ENCODE measurements at places on chromosomes 13 and 19.

DNA sequence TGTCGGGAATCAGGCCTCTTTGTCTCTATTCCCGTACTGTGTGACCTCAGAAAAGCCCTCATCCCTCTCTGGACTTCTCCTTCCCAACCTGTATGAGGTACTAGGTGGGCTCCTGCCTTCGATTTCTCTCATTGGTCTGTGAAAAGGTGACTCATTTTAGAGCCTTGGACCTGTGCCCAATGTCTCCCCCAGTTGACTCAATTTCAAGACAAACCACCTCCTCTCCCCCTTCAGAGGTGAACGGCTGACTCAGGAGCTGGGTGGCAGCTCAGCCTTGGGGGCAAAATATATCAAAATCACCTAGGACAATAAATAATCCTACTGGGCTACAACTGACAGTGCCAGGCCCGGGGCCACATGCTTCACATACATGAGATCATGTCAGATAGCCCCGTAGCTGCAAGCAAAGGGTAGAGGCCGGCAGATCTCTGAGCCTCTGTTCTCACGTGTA lies 630 bp downstream of the COQ8B start:
- H3K27ac ChIP-seq, result peak overlapping the region; percentile 92
- no peaks in the 10 kb centered on the region for H3K36me3 ChIP-seq
- peaks cover 59% of the 10 kb centered on the region for H3K4me1 ChIP-seq
- H3K4me3 ChIP-seq, result peak overlapping the region; percentile 63
- DNase-seq, result peak; percentile 72

- H3K4me3 ChIP-seq, result peak overlapping the region; percentile 92
- peak overlapping the region; percentile 94 for H3K27ac ChIP-seq
- H3K4me1 ChIP-seq, result peaks cover 31% of the 10 kb centered on the region
- peaks cover 28% of the 10 kb centered on the region for H3K36me3 ChIP-seq
These were observed 687 bp downstream of the ILF3 start for GRCh38 chr19:10654610-10655456.

DNA sequence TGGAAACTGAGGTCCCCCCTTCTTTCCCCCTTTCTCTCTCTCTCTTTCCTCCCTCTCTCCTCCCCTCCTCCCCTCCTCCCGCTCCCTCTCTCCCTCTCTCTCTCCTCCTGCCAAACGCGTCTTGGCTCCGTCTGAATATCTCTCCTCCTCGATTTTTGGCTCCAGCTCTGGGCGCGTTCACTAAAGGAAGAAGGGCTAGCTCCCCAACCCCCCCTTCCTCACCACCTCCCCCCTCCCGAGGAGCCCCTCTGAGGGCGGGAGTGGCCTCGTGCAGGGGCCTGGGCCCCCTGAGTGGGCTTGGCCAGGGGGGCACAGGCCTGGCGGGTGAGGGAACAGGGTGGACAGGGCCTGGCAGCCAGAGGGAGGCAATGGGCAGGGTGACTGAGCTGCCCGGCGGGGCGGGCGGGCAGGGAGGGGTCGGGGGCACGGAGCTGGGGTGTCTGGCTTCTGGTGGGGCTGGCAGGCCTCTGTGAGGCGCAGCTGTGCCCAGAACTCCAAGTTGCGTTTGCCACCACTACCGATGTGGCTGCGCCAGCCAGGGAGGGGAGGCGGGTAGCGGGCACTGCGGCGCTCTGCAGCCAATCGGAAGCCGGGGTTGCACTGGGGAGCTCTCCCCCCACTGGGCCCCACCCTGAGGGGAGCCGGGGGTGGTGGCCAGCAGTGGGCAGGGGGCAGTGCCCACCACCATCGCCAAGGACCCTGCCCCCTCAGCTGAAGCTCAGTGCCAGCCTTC lies 7.1 kb downstream of the NFIX start:
- no peaks in the 10 kb centered on the region for H3K27me3 ChIP-seq
- H3K4me1 ChIP-seq, result no peaks in the 10 kb centered on the region
- H3K4me3 ChIP-seq, result no peak overlapping the region
- H3K36me3 ChIP-seq, result no peaks in the 10 kb centered on the region

DNA sequence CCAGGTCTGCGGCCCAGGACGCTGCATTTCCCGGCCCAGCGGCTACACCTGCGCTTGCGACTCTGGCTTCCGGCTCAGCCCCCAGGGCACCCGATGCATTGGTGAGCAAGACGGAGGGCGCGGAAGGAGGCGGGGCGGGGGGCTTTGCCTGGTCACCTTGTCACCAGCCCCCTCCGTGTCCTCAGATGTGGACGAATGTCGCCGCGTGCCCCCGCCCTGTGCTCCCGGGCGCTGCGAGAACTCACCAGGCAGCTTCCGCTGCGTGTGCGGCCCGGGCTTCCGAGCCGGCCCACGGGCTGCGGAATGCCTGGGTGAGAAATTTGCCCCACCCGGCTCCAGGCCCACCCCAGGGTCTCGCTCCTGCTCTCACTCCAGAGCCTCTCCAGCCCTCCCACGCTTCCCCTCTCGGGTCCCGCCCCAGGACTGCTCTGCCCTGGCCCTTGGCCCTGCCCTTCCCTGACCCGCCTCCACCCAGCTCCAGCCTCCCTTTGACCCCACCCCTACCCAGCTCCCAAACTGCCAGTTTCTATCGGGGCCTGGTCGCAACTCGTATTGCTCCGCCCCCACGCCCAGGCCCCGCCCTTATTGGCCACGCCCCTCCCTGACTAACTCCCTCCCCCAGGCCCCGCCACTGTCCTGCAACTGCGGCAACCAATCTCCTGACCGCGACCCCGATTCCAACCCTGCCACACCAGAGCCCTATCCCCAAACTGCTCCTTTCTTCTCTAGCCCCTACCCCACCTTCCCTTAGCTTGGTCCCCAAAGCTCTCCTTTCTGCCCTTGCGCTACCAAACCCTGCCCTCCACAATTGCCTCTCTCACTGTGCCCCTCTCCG lies 8.6 kb downstream of the LTBP4 start:
- DNase-seq, result peak; percentile 88
- H3K4me1 ChIP-seq, result peaks cover 97% of the 10 kb centered on the region
- H3K27me3 ChIP-seq, result no peaks in the 10 kb centered on the region
- H3K4me3 ChIP-seq, result peak overlapping the region; percentile 61

GRCh38 chr13:59269476-59269875 lies 894.3 kb downstream of the DIAPH3 start:
- no peak overlapping the region for H3K27ac ChIP-seq
- no peak overlapping the region for H3K4me3 ChIP-seq
- H3K4me1 ChIP-seq, result no peaks in the 10 kb centered on the region
- no peaks in the 10 kb centered on the region for H3K27me3 ChIP-seq
- DNase-seq, result no peak

DNA sequence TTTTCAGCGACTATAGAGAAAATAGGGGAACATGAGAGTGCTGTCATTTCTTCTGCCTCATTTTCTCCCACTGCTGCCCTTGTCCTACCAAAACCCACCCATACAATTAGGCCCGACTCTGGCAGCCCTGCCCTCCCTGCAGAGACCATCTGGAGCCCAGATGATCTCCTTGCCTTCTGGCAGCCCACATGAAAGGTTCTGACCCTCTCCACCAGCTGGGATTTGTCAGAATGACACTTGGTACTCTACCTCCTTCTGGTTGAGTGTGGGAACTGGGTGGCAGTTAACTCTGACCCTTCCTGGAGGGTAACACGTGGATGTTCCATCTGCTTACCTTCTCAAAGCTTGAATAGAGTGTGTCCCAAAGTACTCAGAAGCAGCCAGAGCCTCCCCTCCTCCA lies 21.0 kb upstream of the SIAH3 start:
- no peak overlapping the region for H3K27ac ChIP-seq
- H3K36me3 ChIP-seq, result no peaks in the 10 kb centered on the region
- no peaks in the 10 kb centered on the region for H3K27me3 ChIP-seq
- no peak overlapping the region for H3K4me3 ChIP-seq
- H3K4me1 ChIP-seq, result peaks cover 43% of the 10 kb centered on the region

DNA sequence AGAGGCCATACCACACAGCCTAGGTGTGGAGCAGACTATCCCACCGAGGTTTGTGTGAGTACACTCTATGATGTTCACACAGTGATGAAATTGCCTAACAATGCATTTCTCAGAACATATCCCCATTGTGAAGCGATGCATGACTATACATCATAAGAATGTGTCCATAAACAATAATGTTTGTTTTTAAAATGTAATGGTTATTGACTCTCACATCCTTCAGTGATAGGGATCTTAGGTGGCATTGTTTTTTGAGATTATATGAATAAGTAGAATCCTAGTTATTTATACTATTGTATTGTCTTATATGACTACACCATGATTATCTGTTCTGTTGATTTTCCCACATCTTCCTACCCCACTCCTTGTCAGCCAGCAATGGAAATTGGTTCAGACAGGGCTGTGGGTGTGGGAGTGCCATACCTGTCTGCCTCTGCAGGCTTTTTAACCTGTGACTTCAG lies 13.6 kb downstream of the CCNA1 start:
- no peaks in the 10 kb centered on the region for H3K27me3 ChIP-seq
- DNase-seq, result no peak
- H3K4me1 ChIP-seq, result no peaks in the 10 kb centered on the region
- H3K27ac ChIP-seq, result no peak overlapping the region
- no peaks in the 10 kb centered on the region for H3K36me3 ChIP-seq

DNA sequence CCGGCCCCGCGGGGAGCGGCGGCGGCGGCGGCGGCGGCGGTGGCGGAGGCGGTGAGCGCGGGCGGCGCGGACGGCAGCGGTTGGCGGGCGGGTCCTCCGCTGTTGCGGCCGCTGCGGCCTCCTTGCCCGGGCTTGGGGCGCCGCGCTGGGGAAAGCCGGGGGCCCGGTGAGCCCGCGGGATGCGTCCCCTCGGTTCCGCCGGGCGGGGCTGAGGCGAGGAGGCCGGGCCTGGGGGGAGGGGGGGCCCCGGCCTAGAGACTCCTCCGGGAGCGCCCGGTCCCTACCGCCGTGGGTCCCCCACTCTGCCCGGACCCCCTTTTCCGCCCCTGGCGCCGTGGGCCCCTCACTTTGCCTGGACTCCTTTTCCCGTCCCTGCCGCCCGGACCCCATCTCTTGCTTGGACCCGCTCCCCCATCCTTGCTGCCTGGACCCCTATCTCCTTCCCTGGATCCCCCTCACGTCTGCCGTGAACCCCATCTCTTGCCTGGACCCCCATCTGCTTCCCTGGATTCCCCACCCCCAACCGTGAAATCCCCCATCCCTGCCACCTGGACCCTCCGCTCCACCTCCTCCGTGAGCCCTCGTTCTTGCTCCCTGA lies 28.6 kb upstream of the NDUFS7 start:
- peak overlapping the region; percentile 99 for H3K27ac ChIP-seq
- no peaks in the 10 kb centered on the region for H3K27me3 ChIP-seq
- H3K4me3 ChIP-seq, result peak overlapping the region; percentile 84
- H3K4me1 ChIP-seq, result peaks cover 18% of the 10 kb centered on the region
- H3K36me3 ChIP-seq, result peaks cover 22% of the 10 kb centered on the region

- H3K4me3 ChIP-seq, result no peak overlapping the region
- no peaks in the 10 kb centered on the region for H3K36me3 ChIP-seq
- H3K27me3 ChIP-seq, result peaks cover 34% of the 10 kb centered on the region
- no peaks in the 10 kb centered on the region for H3K4me1 ChIP-seq
These were observed 30.3 kb upstream of the CEACAM4 start for GRCh38 chr19:41657157-41657556.

DNA sequence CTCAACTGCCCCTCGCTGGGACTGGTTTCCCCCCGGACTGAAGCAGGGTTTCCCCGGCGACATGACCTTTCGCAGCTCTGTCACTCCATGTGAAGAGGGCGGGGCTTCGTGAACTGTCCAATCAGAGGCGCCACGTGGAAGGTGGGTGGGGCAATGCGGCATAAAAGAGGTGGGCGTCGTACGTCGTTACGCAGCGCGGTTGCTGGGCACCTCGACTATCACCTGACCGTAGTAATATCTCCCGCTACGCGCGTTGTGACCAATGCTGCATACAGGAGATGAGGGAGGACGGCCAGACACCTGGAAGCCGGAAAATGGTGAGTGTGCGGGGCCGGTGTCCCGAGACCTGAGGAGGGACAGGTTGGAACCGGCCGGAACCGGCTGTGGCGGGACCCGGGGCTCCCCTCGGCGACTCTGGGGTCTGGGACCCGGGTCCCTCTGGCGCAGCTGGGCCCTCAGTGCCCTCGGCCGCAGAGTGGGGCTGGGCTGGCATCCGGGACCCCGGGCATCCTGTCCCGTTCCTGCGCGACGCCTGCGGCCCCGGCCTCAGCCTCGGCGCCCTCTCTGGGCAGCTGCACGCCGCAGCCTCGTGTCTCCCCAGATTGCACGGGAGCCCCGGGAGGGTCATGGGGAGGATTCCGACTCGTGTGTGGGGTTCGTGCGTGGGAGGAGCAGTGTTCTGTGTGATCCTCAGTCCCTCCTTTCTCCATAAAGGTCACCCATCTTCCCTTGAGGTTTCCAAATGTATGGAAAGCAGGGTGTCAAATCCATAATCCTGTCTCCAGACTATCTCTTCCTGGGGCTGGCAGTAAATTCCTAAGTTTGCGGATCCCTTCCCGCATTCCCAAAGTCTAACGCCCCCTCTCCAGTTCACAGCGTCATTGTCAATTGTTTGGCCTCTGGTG lies 32.2 kb downstream of the ZNF136 start:
- DNase-seq, result no peak
- H3K4me1 ChIP-seq, result no peaks in the 10 kb centered on the region
- no peaks in the 10 kb centered on the region for H3K27me3 ChIP-seq
- no peak overlapping the region for H3K4me3 ChIP-seq
- H3K27ac ChIP-seq, result no peak overlapping the region

- no peak for DNase-seq
- no peaks in the 10 kb centered on the region for H3K36me3 ChIP-seq
- H3K4me1 ChIP-seq, result no peaks in the 10 kb centered on the region
- H3K27ac ChIP-seq, result no peak overlapping the region
- H3K27me3 ChIP-seq, result no peaks in the 10 kb centered on the region
- H3K4me3 ChIP-seq, result no peak overlapping the region
These were observed 54.8 kb downstream of the DLEU7 start for GRCh38 chr13:50788551-50789210.

GRCh38 chr13:72120632-72121031 lies 253.6 kb upstream of the DACH1 start:
- H3K4me1 ChIP-seq, result no peaks in the 10 kb centered on the region
- no peak overlapping the region for H3K27ac ChIP-seq
- no peaks in the 10 kb centered on the region for H3K36me3 ChIP-seq
- no peak overlapping the region for H3K4me3 ChIP-seq

- no peak for DNase-seq
- H3K4me1 ChIP-seq, result no peaks in the 10 kb centered on the region
- H3K27ac ChIP-seq, result no peak overlapping the region
- no peaks in the 10 kb centered on the region for H3K27me3 ChIP-seq
These were observed 862.8 kb downstream of the PCDH9 start for GRCh38 chr13:66367356-66367755.

- peaks cover 3% of the 10 kb centered on the region for H3K4me1 ChIP-seq
- H3K27ac ChIP-seq, result peak within 1 kb of the TSS; percentile 69
- no peaks in the 10 kb centered on the region for H3K36me3 ChIP-seq
These were observed at the start of gene PTPRS for GRCh38 chr19:5340637-5341447. TSS of gene PTPRS (minus strand) at chr19:5340812. CDS start at chr19:5286140, 54,672 bp downstream.

- H3K36me3 ChIP-seq, result no peaks in the 10 kb centered on the region
- H3K4me1 ChIP-seq, result no peaks in the 10 kb centered on the region
- H3K27ac ChIP-seq, result no peak overlapping the region
- no peaks in the 10 kb centered on the region for H3K27me3 ChIP-seq
- DNase-seq, result no peak
- no peak overlapping the region for H3K4me3 ChIP-seq
These were observed 222.8 kb upstream of the NBEA start for GRCh38 chr13:34719060-34719875.

Data from HCT116 (cell line).